Peyer's patch (tissue), 4 donors: ENCODE measurements at places on chromosomes 12 and 14. TPM values are rescaled to one million over a fixed set of nuclear protein-coding genes. Genes with fewer than 3 reads are reported as not detected.

Gene NINJ2
- total RNA-seq, result 3.8 TPM

Gene TBC1D30
- 10.3 TPM for total RNA-seq

Gene CIROP
- total RNA-seq, result not detected

DNA sequence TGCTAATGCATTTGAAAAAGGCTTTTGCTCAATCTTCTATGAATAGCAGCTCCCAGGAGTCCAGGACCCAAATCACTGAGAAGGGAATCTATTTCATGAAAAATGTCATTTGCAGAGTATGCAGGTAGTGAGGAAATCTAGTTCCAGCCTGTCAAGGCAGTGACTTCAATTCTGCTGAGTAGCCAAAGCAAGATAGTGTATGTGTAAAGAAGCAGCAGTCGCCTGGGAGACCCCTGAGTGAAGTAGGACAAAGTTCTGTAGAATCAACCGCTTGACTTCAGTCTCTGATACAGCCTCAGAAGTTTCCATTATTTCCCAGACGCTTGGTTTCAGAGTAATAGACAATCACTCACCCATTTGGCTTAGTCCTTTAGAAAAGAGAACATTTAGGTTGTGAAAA lies 435.6 kb upstream of the LRFN5 start:
- no peak for DNase-seq

- DNase-seq, result no peak
Measured at GRCh38 chr14:84976805-84977204, 553.1 kb upstream of the FLRT2 start.

GRCh38 chr12:95763809-95764253 lies 26.7 kb downstream of the NTN4 start:
- peak; percentile 56 for DNase-seq
